ENCODE measurements at places on chromosomes 3 and 15. TPM values are rescaled to one million over a fixed set of nuclear protein-coding genes. Genes with fewer than 3 reads are reported as not detected.

GRCh38 chr3:29181149-29181780 is 99.6 kb upstream of the RBMS3 start:
- DNase-seq: no peak

GRCh38 chr3:46202535-46202934 is 5.6 kb downstream of the CCR1 start:
- DNase-seq: no peak

GRCh38 chr15:33011976-33012375 is 182.5 kb downstream of the FMN1 start:
- no peak for DNase-seq

DNA sequence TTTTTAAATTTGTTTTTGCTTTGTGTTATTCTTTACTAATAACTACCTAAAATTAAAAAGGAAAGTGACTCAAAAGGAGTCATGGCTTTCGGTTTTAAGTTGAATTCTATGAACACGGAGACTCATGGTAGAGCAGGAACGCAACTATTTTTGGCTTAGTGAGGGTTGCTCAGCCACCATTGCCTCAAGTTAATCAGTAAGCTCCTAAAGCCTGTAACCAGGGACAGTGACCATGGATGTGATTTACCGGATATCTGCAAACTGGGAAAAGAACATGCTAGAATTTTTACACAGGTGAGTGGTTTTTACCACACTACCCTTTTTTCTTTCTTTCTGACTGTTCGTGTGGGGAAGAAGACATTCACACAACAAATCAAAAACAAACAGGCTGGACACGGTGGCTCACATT is 11.8 kb downstream of the SLC12A8 start:
- DNase-seq: no peak

GRCh38 chr3:19070325-19070724 is 78.0 kb upstream of the KCNH8 start:
- no peak for DNase-seq

DNA sequence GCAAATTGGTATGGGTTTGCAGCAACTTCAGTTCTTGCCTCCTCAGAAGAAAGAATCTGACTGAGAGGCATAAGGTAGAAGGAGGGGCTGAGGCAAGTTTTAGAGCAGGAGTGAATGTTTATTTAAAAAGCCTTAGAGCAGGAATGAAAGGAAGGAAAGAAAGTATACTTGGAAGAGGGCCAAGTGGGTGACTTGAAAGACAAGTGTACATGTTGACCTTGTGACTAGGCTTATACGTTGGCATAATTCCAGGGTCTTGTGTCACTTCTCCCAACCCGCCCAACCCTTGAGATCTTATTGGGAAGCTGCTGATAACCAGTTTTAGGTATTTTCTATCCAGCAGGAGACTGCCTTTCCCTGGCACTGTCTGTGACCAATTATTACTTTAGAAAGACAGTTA is 436.9 kb upstream of the ZNF717 start:
- no peak for DNase-seq

- no peak for DNase-seq
Measured at GRCh38 chr3:104805042-104805441, 561.7 kb upstream of the ALCAM start.

GRCh38 chr3:37742121-37742520 is 119.6 kb upstream of the CTDSPL start:
- no peak for DNase-seq

GRCh38 chr15:69013726-69014406 is 629 bp upstream of the NOX5 start:
- DNase-seq: no peak

- no peak for DNase-seq
Measured at GRCh38 chr3:56347219-56347871, 120.9 kb downstream of the ERC2 start.

The CIB2 gene
- polyA plus RNA-seq: 6.9 TPM

The CYP8B1 gene
- polyA plus RNA-seq: 0.10 TPM

The CFAP20DC gene
- 0.39 TPM for polyA plus RNA-seq

The HYAL1 gene
- polyA plus RNA-seq: 7.0 TPM

The ZDHHC19 gene
- polyA plus RNA-seq: not detected

The NRROS gene
- 7.2 TPM for polyA plus RNA-seq
